Glomerular endothelial cell (primary cell): ENCODE measurements at places on chromosomes 11 and 22. TPM values are rescaled to one million over a fixed set of nuclear protein-coding genes. Genes with fewer than 3 reads are reported as not detected.

Gene ABCG4
- total RNA-seq, result 0.29 and 1.2 TPM in 2 replicates

Gene TIMM8B
- 39.2 and 43.8 TPM in 2 replicates for total RNA-seq

Gene CATSPER1
- total RNA-seq, result 0.82 TPM in 1 of 2 replicates, not detected in the other

GRCh38 chr11:123590296-123590912 is 64.0 kb downstream of the SCN3B start:
- peak; percentile 36 for DNase-seq

- DNase-seq, result no peak
Observed at GRCh38 chr11:29781268-29781667, 235.6 kb downstream of the KCNA4 start.

GRCh38 chr11:61683961-61684869 is 4.0 kb downstream of the DAGLA start:
- DNase-seq, result no peak

- no peak for DNase-seq
Observed at GRCh38 chr11:125093502-125093901, 17.9 kb downstream of the TMEM218 start.

DNA sequence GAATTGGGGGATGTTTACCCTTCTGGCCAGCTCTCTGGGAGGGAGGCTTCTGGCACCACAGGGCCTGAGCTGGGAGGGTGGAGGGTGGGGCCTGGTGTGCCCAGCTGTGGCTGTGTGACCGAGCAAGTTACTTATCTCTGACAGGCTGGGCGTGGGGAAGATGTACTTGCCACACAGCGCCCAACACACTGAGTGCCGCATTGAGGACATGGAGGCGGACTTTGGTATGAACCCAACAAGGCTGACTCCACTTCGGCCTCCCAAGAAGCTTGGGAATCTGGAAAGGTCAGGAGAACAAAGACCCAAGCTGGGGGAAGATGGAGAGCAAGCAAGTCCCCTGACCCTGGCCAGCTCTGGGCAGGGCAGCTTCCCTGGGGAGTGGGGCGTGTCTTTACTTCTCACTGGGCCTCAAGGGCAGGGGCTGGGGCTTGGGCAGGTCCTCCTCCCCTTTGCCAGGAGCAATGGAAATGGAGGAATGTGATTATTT is 2.4 kb upstream of the MGAT3 start:
- DNase-seq, result no peak

Gene OR56A5
- not detected in 2 replicates for total RNA-seq

Gene CYB5R2
- 2.4 and 3.2 TPM in 2 replicates for total RNA-seq

DNA sequence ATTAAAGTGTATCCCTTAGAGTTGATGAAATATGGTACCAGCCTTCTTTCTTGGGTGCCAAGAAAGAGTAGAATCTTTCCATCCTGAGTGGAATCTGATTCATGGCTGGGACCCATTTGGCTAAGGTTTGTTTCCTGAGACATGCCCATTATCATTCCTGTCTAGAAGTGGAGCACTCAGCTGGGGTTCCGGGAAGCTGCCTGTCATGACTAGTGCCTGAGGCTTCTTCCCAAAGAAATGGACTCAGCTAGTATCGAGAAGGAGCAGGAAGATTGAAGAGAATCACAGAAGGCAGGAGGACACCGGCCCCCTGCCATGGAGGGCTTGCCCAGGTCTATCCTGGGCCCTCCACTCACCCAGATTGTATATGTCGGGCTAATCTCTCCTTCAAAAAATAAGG is 57.6 kb downstream of the KREMEN1 start:
- DNase-seq, result no peak

Gene DDI1
- not detected in 2 replicates for total RNA-seq

DNA sequence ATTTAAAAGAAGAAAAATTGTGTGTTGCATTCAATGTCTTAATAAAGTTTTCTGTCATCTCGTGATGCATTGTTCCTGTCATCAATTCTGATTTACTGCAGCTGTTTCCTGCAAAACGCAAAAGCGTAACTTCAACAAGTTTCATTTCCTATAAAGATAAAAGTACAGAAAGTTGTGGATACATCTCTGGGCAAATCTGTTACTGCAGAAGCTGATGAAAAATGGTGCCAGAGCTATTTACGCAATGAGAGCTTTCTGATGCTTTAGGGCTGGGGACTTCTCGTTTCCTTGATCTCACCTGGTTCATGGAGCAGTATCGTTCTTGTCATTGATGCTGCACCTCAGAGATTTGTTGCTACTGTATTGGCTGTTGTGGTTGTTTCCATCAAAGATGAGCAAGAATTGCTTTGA is 15.5 kb upstream of the MS4A12 start:
- DNase-seq, result no peak

Gene UBE2L6
- 74.1 and 87.1 TPM in 2 replicates for total RNA-seq

DNA sequence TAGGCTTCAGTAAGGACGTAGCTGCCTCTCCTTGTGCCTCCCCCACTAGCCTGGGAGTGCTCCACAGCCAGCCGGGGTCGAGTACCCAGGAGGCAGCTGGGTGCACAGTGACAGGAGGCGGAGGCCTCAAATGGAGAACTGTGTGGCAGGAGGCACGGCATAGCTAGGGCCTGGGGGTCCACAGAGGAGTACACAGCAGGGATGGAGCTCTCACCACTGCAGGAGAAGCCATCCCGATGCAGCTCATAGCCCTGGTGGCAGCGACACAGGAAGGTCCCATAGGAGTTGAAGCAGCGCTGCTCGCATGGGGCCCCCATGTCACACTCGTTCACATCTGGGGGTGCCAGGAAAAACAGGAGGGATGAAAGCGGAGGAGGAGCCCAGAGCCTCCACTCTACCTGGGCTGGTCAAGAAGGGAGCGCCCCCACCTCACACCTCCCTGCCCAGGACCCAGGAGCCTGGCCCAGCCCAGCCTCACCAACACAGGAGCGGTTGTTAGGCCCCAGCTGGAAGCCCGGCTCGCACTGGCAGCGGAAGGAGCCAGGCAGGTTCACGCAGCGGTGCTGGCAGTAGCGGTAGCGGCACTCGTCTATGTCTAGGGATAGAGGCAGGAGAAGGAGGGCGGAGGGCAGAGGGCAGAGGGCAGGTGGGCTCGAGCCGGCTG is 2.8 kb downstream of the EFEMP2 start:
- no peak for DNase-seq

Gene SGSM1
- total RNA-seq, result 0.18 TPM in 1 of 2 replicates, not detected in the other

- no peak for DNase-seq
Observed at GRCh38 chr22:46087816-46088277, 62.5 kb upstream of the PPARA start.

DNA sequence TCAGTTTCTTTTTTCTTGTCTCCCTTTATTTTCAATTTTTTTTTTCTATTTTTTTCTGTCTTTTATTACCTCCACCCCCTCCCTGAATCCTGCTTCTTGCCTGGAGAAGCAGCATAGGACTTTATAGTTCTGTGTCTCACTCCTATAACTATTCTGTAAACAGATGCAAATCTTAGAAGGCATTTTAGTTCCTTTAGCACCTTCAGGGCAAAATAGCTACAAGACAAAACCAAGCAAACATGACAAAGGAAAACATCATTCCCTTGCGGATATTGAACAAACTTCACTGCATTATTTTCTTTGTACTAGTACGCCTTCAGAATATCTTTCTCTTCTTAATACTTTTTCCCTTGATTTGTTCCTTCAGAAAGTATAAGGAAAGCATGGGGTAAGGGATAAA is 446.2 kb upstream of the CHORDC1 start:
- no peak for DNase-seq

DNA sequence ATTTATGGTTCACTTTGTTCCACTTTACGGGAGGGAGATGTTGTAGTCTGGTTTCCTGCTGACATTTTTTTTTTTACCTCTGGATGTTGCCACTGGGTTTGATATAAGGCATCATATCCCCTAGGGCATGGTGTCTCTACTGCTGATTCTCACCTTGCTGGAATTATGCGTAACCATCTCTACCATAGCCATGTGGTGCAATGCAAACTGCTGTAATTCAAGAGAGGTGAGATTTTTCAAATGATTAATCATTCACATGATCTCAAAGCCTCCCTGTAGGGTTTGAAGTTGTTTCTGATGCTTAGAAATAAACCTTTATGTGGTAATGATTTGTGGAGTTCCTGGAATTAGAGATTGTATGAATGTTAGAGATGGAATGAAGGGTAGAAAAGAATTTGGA is 13.0 kb downstream of the MS4A3 start:
- no peak for DNase-seq

DNA sequence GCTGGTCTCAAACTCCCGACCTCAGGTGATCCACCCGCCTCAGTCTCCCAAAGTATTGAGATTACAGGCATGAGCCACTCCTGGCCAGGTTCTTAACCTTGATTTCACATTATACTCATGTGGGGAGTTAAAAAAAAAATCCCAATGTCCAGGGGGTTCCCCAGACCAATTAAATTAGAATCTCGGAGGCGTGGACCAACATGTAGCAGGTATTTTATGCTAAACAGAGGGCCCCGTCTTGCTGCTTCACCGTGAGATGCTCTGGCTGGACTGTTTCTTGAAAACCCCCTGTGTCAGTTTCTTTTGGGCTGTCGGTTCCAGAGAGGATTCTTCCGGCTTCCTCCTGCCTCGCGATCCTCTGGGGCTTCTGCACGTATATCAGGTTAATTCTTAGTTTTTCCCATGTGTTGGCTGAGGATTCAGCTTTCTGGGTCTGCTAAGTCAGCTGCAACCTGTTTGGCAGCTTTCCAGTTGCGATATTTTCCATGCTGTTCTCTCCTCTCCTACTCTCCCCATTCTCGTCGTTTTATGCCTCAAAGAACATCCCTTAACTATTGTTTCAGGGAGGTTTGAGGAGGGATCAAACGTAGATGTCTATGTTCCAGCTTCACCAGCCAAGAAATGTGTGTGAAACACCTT is 50.6 kb upstream of the ACCSL start:
- DNase-seq, result no peak

GRCh38 chr22:24133187-24133965 is 47.9 kb upstream of the SUSD2 start:
- DNase-seq, result no peak

DNA sequence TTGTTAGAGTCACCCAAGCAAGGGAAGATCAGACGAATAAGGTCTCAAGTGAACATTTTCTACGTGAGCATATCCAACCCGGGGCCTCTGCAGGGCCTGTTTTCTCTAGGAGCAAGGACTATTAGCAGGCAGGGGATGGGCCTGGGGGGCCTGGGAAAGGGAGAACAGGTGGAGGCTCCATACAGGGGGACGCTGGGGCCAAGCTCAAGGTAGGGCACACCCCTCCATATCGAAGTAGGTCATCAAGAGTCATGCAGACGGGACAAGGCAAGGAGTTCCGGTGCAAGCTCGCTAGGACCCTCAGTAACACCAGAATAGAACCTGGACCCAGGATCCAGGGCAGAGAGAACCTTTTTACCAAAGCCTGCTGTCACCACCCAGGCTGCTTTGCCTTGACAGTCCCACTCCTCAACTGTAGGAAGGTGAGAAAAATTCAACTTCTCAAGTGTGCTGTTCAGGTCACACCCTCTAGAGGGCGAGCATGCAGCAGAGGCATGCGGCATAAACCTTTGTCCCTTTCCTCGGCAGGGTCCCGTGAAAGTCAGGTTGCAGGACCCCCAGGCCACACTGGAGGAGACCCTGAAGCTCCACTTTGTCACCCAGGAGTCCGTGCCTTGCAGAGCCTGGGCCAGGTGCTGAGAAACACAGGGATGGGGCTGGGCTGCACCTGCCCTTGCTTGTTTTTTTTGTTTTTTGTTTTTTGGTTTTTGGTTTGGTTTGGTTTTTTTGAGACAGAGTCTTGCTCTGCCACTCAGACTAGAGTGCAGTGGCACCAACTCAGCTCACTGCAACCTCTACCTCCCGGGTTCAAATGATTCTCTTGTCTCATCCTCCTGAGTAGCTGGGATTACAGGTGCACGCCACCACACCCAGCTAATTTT is 8.6 kb upstream of the APOBEC3B start:
- DNase-seq, result no peak

- no peak for DNase-seq
Observed at GRCh38 chr11:70402685-70403084, 4.4 kb downstream of the CTTN start.

- DNase-seq, result no peak
Observed at GRCh38 chr11:26522912-26523610, 49.0 kb downstream of the MUC15 start.
